Stimulated activated CD4-positive, alpha-beta T cell treated with anti-CD3 and anti-CD28 coated beads, Interleukin-1b, Interleukin-23, amount 100 ng/mL, for 48 hours (primary cell): ENCODE measurements at places on chromosomes 13 and 19.

DNA sequence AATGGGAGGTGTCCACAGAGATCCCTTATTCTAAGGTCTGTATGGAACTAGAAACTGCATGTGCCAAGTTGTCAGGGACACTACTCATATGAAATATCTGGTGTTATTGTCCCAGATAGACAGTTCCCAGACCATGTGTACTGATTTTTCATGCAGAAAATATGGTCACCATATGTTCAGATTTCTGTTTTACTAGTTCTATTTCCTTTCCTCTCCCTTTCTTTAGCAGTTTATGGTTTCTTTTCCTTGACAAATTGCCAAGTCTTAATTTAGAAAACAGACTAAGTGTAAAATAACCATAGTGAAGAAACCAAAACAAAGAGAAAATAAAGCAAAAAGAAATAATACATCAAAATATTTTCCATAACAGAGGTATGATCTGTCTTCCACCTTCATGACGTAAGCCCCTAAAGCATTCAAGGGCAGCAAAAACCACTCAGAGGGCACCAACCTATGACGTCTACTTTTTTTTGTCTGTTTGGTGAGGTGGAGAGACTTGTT, 248.5 kb downstream of the KCTD12 start:
- no peak for DNase-seq

DNA sequence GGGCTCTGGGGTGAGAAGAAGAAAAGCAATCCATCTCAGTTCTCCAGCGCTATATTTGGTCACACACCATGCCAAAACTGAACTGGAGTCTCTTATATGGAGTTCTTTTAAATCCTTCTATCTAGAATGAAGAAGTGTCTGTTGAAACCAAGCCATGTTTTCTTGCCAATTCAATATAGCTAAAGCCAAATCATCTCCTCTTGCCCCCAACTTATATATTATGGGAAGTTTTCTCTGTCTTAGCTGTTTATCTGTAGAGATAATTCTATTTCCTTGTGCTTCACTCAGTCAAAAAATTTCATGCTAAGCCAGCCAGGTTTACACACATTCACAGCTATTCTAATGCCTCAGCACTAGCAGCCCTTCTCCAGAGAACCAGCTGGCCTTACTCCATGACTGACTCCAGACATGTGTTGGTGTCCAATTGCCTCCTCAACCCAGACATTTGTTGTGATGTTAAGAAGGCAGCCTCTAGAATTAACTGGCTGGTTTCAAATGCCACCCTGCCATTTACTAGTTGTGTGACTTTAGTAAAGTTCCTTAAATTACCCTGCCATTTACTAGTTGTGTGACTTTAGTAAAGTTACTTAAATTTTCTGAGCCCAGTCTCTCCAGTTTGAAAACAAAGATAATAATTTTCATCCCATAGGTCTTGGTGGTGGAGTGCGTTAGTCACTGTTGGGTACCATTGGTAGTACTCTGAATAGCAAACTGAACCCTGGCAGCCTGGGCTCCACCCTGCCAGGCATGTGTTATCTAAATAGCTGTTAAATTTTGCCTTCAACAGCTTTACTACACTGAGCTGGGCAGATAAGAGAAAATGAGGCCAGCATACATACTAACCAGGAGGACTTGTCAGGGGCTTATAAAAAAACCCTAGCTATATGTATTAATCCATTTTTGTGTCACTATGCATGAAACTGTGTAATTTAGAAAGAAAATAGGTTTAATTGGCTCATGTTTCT, 525.1 kb downstream of the LMO7 start:
- no peak for DNase-seq

GRCh38 chr13:47025791-47026447, 129.1 kb upstream of the HTR2A start:
- DNase-seq, result no peak

GRCh38 chr13:26400545-26400944, 146.6 kb downstream of the CDK8 start:
- DNase-seq, result no peak

- no peak for DNase-seq
Observed at GRCh38 chr19:28868836-28869235, 344.1 kb downstream of the UQCRFS1 start.

DNA sequence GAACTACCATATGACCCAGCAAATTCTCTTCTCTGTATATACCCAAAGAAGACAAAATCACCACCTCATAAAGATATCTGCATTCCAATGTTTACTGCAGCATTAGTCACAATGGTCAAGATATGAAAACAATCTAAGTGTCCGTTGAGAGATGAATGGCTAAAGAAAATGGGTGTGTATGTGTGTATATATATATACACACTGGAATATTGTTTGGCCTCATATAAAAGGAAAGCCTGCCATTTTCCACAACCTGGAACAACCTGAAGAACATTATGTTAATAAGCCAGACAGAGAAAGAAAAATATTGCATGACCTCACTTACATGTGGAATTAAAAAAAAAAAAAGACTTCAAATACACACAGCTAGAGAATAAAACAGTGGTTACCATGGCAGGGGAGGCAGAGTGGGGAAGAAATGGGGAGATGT, 29.5 kb upstream of the RBM26 start:
- DNase-seq, result no peak

DNA sequence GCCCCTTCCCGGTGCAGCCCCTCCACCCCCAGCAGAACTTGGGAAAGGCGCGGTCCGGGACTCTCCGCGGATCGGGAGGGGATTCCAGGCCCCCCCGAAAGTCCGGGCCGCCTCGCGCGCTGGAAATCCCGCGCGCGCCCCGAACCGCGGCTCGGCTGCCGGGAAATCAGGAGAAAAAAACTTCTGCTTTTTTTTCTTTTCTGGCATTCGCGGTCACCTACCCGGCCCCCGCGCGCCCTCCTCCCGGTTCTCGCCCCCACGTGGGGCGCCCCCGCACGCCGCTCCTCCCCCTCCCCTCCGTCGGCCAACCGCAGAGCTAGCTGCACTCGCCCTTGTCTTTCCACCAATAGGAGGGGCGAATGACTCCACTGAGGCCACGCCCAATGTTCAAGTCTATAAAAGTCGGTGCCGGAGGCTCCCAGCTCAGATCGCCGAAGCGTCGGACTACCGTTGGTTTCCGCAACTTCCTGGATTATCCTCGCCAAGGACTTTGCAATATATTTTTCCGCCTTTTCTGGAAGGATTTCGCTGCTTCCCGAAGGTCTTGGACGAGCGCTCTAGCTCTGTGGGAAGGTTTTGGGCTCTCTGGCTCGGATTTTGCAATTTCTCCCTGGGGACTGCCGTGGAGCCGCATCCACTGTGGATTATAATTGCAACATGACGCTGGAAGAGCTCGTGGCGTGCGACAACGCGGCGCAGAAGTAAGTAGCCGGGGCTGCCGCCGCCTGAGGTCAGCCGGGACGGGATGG, at the start of gene GADD45B:
TSS of gene GADD45B (plus strand) at position 426 of the 749 bp plus-strand sequence. CDS start at position 658, 232 bp downstream.
- DNase-seq, result peak; percentile 97
